CD4-positive, alpha-beta memory T cell (primary cell): ENCODE measurements at places on chromosomes 13 and 19.

GRCh38 chr13:72163678-72164077 is 296.7 kb upstream of the DACH1 start:
- no peak for DNase-seq
- H3K4me3 ChIP-seq = no peak overlapping the region
- no peak overlapping the region for H3K27ac ChIP-seq
- H3K36me3 ChIP-seq = no peaks in the 10 kb centered on the region
- H3K27me3 ChIP-seq = no peaks in the 10 kb centered on the region

GRCh38 chr19:39474139-39474620 is 6.5 kb upstream of the TIMM50 start:
- no peaks in the 10 kb centered on the region for H3K4me1 ChIP-seq
- H3K27ac ChIP-seq = no peak overlapping the region
- peak; percentile 69 for DNase-seq
- H3K27me3 ChIP-seq = no peaks in the 10 kb centered on the region
- peaks cover 62% of the 10 kb centered on the region for H3K36me3 ChIP-seq

DNA sequence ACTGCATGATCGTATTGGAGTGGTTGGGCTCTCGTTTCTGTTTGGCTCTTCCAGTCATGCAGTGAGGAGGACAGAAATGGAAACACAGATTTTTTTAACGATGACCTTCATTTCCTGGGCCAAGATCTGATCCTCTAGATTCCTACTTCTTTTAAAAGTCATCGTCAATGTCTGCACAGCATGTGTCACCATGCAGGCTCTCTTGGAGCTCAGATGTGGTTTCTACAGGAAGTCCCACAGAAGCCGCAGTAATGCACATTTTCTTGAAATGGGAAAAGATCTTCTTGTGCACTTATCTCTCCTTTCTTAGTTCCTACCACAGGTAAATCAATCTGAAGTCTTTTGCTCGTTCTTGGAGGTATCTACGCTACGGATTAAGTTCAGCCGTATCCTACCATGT is 626.9 kb downstream of the EFNB2 start:
- H3K27ac ChIP-seq = no peak overlapping the region
- no peaks in the 10 kb centered on the region for H3K36me3 ChIP-seq
- H3K27me3 ChIP-seq = no peaks in the 10 kb centered on the region
- no peak overlapping the region for H3K4me3 ChIP-seq

- H3K36me3 ChIP-seq = no peaks in the 10 kb centered on the region
- no peak for DNase-seq
- no peaks in the 10 kb centered on the region for H3K27me3 ChIP-seq
- peaks cover 9% of the 10 kb centered on the region for H3K4me1 ChIP-seq
- no peak overlapping the region for H3K27ac ChIP-seq
Measured at GRCh38 chr13:46339035-46339666, 47.9 kb downstream of the RUBCNL start.

DNA sequence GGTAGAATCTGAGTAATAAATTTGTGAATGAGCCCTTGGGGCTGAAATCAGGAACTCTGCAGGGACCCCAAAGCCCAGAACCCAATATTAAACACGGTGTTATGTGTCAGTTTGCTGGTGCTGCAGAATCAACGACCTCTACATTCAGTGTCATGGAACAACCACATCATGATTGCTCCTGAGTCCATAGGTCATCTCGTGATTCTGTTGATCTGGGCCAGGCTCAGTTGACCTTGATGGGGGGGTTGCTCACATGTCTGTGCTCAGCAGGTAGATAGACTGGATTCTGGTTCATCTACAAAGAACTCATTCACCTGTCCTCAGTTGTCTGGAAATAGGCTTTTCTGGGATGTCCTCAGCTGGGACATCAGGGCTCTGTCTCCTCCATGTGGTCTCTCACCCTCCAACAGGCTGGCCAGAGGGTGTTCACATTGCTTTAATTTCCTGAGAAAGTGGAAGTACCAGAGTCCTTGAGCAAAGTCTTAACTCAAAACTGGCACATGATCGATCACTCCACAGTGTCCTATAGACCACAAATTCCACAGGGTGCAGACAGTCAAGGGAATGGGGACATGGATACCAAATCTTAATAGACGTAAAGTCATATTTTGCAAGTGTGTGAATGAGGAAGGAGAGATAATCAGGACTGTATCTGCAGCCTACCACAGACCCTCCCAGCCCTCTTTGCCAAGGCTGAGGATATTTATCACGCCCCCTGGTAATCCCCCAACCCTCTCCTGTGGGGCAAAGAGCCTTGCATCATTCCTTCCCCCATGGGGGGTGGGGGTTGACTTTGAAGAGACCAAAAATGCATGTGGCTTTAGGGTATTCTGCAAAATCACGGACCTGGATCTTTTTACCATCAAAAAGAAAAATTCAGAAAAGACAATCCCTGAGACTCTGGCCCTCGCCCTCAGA is 39.3 kb upstream of the IGFL1 start:
- peaks cover 5% of the 10 kb centered on the region for H3K27me3 ChIP-seq
- no peaks in the 10 kb centered on the region for H3K4me1 ChIP-seq
- no peak for DNase-seq
- H3K4me3 ChIP-seq = no peak overlapping the region

DNA sequence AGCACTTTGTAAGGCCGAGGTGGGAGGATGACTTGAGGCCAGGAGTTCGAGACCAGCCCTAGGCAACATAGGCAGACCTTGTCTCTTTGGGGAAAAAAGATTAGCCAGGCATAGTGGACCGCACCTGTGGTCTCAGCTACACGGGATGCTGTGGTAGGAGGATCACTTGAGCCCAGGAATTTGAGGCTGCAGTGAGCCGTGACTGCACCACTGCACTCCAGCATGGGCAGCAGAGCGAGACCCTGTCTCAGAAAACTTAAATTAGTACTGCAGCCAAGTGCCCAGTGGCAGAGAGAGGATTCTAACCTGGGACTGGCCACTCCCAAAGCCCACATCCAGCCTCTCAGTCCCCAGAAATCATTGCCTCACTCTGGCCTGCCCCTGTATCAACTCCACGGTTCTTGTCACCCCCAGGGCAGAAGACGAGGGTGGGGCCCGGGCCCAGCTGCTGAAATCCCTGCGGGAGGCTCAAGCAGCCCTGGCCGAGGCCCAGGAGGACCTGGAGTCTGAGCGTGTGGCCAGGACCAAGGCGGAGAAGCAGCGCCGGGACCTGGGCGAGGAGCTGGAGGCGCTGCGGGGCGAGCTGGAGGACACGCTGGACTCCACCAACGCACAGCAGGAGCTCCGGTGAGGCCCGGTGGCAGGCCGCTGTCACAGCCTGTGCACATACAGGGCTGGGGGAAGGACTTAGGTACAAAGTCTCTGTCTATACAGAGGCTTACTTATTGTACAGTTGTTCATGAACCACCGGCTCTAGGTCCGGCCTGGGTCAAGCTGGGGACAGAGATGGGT is 53.4 kb downstream of the KCNC3 start:
- no peak for DNase-seq
- no peaks in the 10 kb centered on the region for H3K4me1 ChIP-seq
- no peak overlapping the region for H3K4me3 ChIP-seq

DNA sequence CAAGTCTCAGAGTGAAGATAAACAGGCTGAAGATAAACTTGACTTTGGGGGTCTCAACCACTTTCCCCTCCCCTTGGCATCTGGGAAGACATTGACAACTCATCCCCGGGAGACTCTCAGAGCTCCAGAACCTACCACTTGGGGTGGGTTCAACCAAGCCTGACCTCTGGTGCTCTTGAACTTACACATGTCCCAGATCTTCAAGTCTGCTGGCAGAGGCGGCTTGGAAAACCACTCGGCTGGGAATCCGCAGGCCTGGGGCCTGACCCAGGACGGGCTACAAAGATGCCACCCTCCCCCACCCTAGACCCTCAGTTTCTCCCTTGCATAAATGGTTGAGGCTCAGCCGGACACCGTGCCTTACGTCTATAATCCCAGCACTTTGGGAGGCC is 512 bp downstream of the LRRC8E start:
- H3K4me1 ChIP-seq = no peaks in the 10 kb centered on the region
- no peak overlapping the region for H3K4me3 ChIP-seq
- no peaks in the 10 kb centered on the region for H3K27me3 ChIP-seq
- H3K36me3 ChIP-seq = no peaks in the 10 kb centered on the region
- H3K27ac ChIP-seq = no peak overlapping the region
- no peak for DNase-seq

DNA sequence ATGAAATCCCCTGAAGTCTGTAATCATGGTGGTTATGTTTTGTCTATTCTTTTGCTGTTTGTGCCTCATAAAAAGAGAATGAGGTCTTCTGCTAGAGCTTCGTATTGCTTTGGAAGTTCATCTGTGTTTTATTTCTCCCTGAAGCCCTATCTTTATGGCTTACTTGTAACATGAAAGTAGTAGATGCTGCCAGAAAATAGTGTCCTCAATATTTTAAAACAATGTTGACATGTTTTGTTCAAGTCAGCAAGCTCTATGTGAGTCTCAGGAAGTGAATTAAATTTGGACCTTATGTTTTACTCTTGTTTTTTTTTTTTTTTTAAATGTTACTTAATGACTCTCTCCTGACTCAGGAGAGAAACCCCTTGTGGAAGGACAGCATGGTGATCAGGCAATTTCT is 130.5 kb downstream of the B3GLCT start:
- H3K4me1 ChIP-seq = no peaks in the 10 kb centered on the region
- H3K27ac ChIP-seq = no peak overlapping the region
- DNase-seq = no peak
- H3K4me3 ChIP-seq = no peak overlapping the region
- H3K36me3 ChIP-seq = no peaks in the 10 kb centered on the region

- no peaks in the 10 kb centered on the region for H3K36me3 ChIP-seq
- H3K27me3 ChIP-seq = no peaks in the 10 kb centered on the region
- H3K4me3 ChIP-seq = no peak overlapping the region
- DNase-seq = no peak
Measured at GRCh38 chr19:33298146-33298911, 4.0 kb downstream of the CEBPA start.

DNA sequence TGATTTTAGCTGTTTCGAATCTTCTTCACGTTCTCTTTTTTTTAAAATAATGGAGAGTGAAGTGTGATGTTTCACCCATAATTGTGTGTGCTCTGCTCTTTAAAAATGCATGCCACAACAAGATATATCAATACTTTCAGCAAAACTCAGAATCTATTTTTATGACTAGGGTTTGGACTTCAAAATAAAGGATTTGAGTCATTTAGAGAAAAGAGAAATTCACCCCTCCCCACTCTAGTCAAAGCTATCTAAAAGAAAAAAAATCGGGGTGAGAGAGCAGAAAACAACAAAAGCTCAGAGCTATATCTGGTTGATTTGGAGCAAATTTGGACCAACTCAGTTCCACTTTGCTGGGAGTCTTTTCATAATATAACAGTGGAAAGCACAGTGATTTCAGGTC is 244.5 kb downstream of the DNAJC15 start:
- H3K4me1 ChIP-seq = no peaks in the 10 kb centered on the region
- no peak overlapping the region for H3K27ac ChIP-seq

- H3K27ac ChIP-seq = no peak overlapping the region
- peaks cover 11% of the 10 kb centered on the region for H3K27me3 ChIP-seq
- peak overlapping the region; percentile 50 for H3K4me3 ChIP-seq
Measured at GRCh38 chr13:20230913-20231838, 943 bp downstream of the GJB6 start.

GRCh38 chr13:35475960-35476943 is at the start of gene MAB21L1:
Gene MAB21L1, minus strand, starts transcription at chr13:35476689. Its CDS starts 551 bp downstream, at chr13:35476138.
- H3K4me1 ChIP-seq = peaks cover 10% of the 10 kb centered on the region
- H3K27ac ChIP-seq = no peak within 1 kb of the TSS
- peaks cover 38% of the 10 kb centered on the region for H3K27me3 ChIP-seq
- no peaks in the 10 kb centered on the region for H3K36me3 ChIP-seq
- no peak for DNase-seq
- H3K4me3 ChIP-seq = peak within 1 kb of the TSS; percentile 14

DNA sequence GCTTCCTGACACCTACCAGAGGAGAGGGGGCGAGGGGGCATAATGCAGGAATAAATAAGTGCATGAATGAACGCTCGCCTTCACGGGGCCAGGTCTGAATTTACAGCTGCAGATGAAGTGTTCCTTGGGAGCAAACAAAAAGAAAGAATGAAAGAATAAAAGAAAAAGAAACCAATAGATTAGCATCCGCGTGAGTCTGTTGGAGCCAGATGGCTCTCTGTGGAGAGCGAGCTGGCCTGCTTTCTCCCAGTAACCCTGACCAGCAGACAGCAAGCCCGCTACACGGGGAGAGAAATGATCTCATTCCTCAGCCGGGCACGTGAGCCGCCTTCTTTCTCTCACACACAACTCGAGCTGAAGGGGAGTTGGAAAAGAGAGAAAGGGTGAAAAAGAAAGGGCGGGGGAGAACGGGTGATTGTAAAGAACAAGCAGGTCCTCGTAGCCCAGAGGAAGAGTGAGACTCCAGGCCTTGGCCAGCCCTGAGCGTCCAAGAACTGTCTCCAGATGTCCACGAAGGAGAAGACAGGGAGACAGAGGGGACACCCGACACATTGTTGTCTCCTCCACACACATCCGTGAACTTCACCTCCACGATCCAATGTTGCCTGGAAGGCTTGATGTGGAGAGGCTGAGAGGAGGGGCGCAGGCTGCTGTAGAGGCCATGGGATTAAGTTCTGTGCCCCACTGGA is 81.4 kb downstream of the RNASEH2B start:
- H3K4me3 ChIP-seq = no peak overlapping the region
- no peak overlapping the region for H3K27ac ChIP-seq
- H3K36me3 ChIP-seq = no peaks in the 10 kb centered on the region

- no peak overlapping the region for H3K4me3 ChIP-seq
- no peaks in the 10 kb centered on the region for H3K4me1 ChIP-seq
- no peak for DNase-seq
- H3K36me3 ChIP-seq = no peaks in the 10 kb centered on the region
- H3K27me3 ChIP-seq = no peaks in the 10 kb centered on the region
- no peak overlapping the region for H3K27ac ChIP-seq
Measured at GRCh38 chr13:83220241-83220640, 662.0 kb downstream of the SLITRK1 start.

DNA sequence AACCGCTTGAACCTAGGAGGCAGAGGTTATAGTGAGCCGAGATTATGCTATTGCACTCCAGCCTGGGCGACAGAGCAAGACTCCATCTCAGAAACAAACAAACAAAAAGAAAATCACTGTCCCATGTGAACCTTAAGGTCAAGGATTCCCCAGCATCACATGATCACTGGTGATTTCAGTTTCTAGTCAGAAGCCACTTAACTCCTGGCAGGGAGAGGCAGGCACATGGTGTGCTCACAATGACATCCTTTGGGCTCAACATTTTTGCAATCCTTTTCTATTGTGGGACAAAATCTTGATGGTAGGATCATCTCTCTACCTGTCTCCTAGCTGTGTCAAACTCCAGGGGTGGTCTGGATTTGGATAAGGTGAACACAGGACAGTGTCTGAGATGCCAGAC is 12.1 kb downstream of the AKAP8 start:
- H3K36me3 ChIP-seq = peaks cover 66% of the 10 kb centered on the region
- H3K4me3 ChIP-seq = no peak overlapping the region

DNA sequence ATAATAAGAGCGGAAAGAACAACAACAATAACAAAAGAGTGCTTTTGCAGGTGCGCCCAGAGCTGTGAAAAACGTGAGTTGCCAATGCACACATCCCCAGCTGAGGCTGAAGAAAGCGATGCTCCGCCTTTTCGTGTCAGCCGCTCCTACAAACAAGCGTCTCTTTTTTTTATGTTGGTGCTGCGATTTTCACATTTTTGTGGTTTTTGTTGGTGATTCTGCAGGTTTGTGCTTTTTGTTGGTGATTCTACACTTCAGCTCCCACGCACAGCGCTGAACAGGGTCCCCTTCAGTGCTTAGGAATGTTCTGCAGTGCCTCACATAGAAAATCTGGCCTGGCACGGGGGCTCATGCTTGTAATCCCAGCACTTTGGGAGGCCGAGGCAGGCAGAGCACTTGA is 7.3 kb upstream of the SBK3 start:
- H3K27me3 ChIP-seq = no peaks in the 10 kb centered on the region
- H3K36me3 ChIP-seq = no peaks in the 10 kb centered on the region
- DNase-seq = no peak
- no peak overlapping the region for H3K4me3 ChIP-seq
- H3K4me1 ChIP-seq = no peaks in the 10 kb centered on the region
